ENCODE measurements at places on chromosomes 16 and 17.

DNA sequence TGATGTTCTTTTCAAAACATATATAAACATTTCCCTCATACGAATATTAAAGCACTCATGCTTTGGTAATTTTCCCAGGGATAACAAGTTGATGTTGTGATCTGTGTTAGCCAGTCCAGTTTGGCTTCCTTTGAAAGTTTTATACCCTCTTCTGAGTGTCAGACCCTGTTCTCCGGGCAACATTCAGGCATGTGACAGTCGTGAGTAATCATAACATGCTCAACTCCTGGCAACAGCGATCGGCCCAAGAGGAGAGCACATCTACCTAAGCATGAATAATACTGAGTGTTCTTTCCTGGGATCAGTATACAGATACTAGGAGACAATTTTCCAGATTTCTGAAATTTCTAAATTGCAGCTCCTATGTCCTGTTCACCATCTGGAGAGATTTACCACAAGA, 1086.4 kb downstream of the CDH8 start:
- no peak for DNase-seq

- DNase-seq: no peak
These were observed 48.4 kb downstream of the PDPK1 start for GRCh38 chr16:2586241-2586640.

- no peak for DNase-seq
These were observed 8.9 kb downstream of the UNK start for GRCh38 chr17:75793460-75793859.

- no peak for DNase-seq
These were observed 11.9 kb upstream of the TEDC2 start for GRCh38 chr16:2447920-2448583.

DNA sequence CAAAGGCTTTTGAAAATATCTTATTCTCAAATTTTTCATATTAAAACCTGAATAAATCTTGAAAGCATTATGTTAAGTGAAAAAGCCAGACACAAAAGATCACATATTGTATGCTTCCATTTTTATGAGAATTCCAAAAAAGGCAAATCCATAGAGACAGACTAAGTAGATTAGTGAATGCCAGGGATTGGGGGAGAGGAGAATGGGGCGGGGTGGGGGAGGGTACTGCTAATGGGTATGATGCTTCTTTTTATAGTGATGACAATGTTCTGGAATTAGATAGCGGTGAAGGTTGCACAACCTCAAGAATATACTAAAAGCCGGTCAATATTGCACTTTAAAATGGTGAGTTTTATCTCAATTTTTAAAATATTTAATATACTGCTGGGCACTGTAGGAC, 44.0 kb downstream of the XPO6 start:
- no peak for DNase-seq

GRCh38 chr16:86092586-86093480, 193.9 kb downstream of the IRF8 start:
- no peak for DNase-seq

GRCh38 chr16:68381363-68381724, 67.0 kb downstream of the SMPD3 start:
- no peak for DNase-seq

DNA sequence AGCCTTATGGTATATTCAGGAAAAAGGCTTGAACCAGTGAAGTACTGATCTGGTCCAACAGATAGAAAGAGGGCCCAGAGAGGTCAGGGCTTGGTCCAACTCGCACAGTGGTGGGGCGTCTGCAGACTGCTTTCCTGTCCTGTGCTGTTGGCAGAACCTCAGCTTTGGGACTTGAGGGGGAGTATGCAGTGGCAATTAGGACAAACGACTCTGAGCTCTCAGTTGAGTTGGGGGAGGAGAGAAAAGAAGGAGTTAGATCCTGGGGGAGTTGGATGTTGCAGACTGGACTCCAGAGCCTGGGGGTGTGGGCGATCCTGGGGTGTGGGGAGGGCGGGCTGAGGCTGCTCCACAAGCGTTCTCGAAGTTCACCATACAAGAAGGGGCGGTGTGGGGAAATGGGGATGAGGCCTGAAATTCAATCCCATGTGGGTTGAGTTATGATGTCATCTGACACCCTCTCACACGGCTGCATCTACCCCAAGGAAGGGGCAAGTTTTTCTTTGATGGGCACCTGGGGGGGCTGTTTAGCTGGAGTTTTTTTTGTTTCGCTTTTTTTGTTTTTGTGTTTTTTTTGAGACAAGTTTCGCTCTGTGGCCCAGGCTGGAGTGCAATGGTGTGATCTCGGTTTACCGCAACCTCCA, 14.6 kb downstream of the GRB7 start:
- no peak for DNase-seq

DNA sequence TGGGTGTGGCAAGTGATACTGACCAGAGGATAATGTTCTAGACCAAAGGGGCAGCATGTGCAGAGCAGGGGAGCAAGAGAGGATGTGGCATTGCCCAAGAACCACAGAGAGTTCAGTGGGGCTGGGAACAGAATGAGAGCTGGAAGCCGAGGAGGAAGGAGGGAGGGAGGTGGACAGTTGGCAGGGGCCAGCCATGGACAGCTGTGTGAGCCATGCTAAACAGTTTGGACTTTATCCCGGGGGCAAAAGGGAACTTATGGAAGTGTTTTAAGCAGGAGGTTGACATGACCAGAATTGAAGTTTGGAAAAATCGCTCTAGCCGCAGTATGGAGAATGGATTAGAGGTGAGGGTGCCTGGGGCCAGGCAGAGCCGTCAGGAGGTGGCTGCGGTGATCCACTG, 29.4 kb upstream of the TMEM132E start:
- DNase-seq: no peak

GRCh38 chr17:8673612-8674011, 43.1 kb upstream of the MYH10 start:
- no peak for DNase-seq

- DNase-seq: no peak
These were observed 375.0 kb upstream of the RBFOX1 start for GRCh38 chr16:6957681-6958080.

DNA sequence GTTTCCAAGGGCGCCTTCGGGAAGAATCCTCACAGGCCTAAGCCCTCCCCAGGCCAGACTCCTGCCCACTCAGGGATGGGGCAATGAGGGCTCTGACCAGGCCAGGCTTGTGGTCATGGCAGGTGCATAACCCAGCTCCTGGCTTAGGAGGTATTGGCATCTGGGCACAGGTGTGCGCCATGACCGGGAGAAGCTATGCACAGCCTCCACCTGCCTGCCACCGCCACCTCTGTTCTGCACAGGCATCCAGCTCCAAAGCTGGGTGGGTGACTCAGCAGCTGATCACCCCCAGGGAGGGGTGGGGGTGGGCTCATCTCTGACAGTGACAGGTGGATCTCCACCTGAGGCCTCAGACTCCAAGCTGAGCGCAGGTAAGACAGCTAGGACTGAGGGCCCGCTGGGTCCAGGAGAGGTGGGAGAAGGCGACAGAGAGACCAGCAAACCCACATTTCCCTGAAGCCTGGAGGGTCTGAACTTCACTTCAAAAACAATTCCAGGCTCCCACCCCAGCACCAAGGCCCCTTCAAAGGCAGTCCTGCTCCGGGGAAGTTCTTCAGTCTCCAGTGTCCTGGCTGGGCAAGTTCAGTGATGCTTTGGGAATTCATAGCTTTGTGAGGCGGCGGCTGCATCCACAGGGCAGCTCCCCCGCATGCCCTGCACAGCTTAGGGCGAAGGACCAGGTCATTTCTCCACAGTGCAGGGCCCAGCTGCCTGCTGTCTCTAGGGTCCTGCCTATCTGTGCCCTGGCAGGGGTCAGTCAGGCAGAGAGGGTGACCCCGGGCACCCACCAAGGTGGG, 121.6 kb upstream of the SMURF2 start:
- DNase-seq: no peak

GRCh38 chr17:66309793-66310192, 7.4 kb downstream of the PRKCA start:
- no peak for DNase-seq

- no peak for DNase-seq
These were observed 12.4 kb downstream of the MRPL58 start for GRCh38 chr17:75024686-75025397.

DNA sequence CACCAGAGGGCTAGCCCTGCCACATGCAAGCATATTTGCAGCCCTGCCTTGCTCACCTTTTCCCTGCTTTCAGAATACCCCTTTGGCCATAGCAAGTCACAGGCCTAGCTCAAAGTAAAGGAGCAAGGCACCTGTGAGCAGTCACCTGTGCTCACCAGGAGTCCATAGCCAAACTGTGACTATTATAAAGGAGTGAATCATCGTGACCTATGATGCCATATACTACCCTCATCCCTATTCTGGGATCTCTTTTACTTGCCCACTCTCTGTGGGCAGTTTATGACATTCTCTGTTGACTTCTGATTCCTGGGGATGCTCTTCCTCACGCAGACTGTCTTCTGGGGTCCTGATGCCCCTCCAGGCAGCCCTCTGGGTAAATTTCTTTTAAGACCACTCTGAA, 200.5 kb upstream of the NLRP1 start:
- DNase-seq: no peak
